ENCODE measurements at places on chromosomes 5 and 9. TPM values are rescaled to one million over a fixed set of nuclear protein-coding genes. Genes with fewer than 3 reads are reported as not detected.

GRCh38 chr5:168207450-168208029, 83.9 kb upstream of the WWC1 start:
- H3K36me3 ChIP-seq = peaks cover 10% of the 10 kb centered on the region
- peaks cover 7% of the 10 kb centered on the region for H3K4me1 ChIP-seq
- H3K4me3 ChIP-seq = no peak overlapping the region
- H3K27me3 ChIP-seq = no peaks in the 10 kb centered on the region
- no peak overlapping the region for H3K27ac ChIP-seq

DNA sequence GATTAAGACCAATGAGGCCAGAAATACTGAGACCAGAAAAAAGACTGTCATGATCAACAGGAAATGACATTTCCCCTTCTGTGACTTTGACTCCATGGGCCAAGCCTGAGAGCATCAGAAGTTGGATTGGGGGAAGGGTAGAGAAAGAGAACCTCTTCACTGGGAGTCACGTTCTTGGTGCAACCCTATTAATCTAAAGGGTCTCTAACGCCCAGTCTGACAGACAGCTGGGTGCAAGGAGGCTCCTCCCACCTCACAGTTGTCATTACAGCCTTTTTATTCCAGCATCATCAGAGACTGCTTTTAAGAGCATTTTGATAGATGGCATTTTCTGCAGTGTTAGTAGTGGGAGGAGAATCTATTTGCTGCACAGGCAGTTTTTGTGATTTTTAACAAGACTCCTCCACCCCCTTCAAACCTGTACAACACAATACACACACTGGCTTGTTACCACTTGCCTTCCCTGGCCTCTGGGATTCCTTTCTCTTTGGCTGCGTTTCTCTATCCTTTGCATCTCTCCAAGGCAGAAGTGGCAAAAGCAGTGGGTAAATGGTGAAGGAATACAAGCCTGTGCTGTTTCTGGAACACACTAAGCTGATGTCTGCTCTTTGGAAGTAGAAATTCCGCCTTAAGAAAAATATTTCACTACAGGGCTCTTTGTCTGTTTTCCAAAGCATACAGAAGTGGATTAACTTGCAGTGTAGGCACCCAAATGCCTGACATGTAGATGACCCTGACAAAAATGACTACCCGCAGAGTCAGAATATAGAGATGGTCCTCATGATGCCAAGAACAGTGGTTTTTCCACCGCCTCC, 310.4 kb upstream of the ZNF608 start:
- H3K4me3 ChIP-seq = no peak overlapping the region
- H3K4me1 ChIP-seq = peaks cover 3% of the 10 kb centered on the region
- no peaks in the 10 kb centered on the region for H3K36me3 ChIP-seq
- H3K27me3 ChIP-seq = no peaks in the 10 kb centered on the region

- peak; percentile 50 for DNase-seq
- no peaks in the 10 kb centered on the region for H3K4me1 ChIP-seq
- H3K27ac ChIP-seq = peak overlapping the region; percentile 29
- no peak overlapping the region for H3K4me3 ChIP-seq
- no peaks in the 10 kb centered on the region for H3K27me3 ChIP-seq
- no peaks in the 10 kb centered on the region for H3K36me3 ChIP-seq
Measured at GRCh38 chr5:37735649-37736347, 104.0 kb downstream of the GDNF start.

DNA sequence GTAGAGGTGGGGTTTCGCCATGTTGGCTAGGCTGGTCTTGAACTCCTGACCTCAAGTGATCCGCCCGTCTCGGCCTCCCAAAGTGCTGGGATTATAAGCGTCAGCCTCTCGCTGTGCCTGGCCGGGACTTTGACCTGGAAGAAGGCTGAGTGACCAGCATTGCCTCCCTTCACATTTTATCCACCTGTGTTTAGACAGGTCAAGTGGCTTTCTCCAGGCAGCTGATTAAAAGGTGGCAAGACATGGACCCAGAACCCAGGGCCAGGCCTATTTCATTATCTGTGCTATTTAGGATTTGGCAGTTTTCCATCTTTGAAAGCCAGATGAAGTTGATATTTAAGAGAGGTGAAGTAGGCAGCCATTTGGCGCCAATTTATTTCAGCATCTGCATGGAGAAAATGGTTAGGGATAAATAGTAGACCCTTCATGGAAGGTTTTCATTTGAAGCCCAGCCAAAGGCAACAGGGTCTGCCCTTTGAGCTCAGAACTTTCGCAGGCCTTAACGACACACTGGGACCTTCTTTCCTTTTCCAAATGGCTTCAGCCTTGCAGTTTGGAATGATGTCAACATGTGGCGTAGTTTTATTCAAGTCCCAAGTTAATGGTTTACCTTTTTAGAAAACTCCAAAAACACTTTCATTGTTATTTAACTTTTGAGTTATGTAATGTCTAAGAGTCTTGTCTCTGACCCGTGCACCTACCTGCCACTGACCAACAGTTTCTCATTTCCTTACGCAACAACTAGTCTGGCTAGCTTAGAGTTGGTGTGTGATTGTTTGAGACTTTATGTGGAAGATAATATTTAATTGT, 8.4 kb downstream of the DAPK1 start:
- no peak for DNase-seq
- H3K36me3 ChIP-seq = peaks cover 18% of the 10 kb centered on the region
- no peak overlapping the region for H3K27ac ChIP-seq
- H3K4me1 ChIP-seq = peaks cover 22% of the 10 kb centered on the region

DNA sequence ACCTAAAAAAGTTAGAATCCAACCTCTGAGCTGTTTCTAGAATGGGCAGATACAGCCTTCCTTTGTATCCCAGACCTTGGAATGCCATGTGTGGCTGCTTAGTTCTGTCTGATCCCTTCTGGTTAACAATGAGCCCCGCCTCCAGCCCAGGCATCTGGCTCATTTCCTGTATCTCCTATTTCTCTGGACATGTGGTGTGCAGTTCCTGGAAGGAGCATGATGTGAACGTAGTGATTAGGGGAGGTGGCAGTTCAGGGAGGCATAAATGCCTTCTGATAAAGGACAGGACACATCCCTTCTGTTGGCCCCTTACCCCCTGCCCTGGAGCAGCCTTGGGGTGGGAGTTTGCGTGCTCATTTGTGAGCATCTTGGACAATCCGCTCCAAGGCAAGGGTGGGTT, 243.0 kb downstream of the ZSWIM6 start:
- peak; percentile 16 for DNase-seq
- no peak overlapping the region for H3K4me3 ChIP-seq
- H3K4me1 ChIP-seq = no peaks in the 10 kb centered on the region

- H3K36me3 ChIP-seq = peaks cover 16% of the 10 kb centered on the region
- DNase-seq = no peak
- H3K4me3 ChIP-seq = no peak overlapping the region
- H3K4me1 ChIP-seq = peaks cover 16% of the 10 kb centered on the region
- no peak overlapping the region for H3K27ac ChIP-seq
- peaks cover 2% of the 10 kb centered on the region for H3K27me3 ChIP-seq
Measured at GRCh38 chr5:176662371-176663333, 15.4 kb downstream of the TSPAN17 start.

Gene PRUNE2
- total RNA-seq = 19.7 TPM

Gene LCN10
- not detected for total RNA-seq

Gene FSTL4
- 6.0 TPM for total RNA-seq

Gene KCNT1
- 9.5 TPM for total RNA-seq

Gene PGGT1B
- total RNA-seq = 27.8 TPM
